HFFc6 (cell line): ENCODE measurements at places on chromosomes 6 and 20.
A peak's percentile ranks its signal among the peaks of the same experiment; 100 is the strongest.

GRCh38 chr20:49831770-49832631 is 19.4 kb downstream of the SLC9A8 start:
- DNase-seq: no peak

DNA sequence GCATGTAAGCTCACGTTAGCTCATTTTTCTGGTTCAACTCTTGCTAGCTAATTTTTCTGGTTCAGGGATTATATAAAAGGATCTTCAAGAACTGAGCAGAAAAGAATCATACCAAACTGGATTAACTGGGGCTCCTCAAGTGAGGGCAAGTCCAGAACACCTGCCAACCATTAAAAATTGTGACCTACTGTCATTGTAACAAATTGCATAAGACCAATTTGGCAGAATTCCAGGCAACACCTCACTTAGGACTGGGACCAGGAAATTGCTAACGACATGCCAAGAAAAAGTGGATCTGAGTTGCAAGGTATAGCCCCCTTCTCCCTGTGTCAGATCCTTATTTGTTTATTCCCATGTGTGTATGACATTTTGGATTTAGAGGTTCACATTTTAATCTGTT is 216.6 kb downstream of the HIVEP2 start:
- DNase-seq: no peak

DNA sequence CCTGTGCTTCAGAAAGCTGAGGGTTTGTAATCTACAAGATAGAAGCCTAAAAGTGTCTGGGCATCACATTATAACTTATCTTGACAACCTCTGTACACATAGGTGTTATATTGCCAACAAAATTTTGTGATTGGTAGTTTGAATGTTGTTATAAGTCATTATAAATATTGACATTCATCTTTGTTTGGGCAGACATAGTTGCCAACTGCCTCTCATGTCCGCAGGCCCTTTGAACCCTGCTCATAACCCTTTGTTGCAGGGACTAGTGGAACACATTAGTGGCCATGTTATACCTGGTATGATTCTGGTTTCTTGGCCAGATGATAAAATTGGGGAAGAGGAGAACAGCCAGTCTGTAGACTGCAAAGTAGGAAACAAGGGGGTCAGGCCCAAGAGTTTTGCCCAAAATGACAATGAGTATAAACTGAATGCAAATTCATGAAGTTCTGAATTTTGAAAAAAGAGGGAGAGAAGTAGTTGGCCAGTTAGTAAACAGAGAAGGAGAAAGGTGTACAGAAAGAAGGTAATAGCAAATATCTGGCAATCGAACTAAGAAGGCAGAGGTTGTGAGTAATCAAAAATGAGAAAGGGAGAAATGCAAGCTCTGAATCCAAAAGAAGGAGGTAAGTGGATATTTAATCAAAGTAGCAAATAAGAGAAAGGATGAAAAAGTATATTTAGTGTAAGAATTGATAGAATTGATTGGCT is 21.6 kb upstream of the LMBRD1 start:
- DNase-seq: no peak

DNA sequence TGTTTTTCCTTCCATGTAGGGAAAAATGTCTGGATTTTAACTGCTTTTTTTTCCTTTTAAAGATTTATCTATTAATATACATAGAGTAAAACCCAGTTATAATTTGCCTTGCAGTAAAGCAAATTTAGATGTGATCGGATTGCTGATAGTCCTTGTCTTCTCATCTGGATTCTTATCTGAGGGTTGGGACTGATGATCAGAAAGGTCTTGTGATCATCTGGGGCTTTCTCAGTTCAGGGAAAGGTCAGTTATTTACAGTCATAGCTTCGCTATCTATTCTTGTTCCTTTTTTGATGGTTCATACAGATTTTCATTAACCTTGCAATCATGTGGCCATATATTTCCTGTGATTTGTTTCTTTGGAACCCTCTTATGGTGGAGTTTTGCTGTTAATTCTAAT is 63.8 kb upstream of the CLDN20 start:
- DNase-seq: peak; percentile 12

DNA sequence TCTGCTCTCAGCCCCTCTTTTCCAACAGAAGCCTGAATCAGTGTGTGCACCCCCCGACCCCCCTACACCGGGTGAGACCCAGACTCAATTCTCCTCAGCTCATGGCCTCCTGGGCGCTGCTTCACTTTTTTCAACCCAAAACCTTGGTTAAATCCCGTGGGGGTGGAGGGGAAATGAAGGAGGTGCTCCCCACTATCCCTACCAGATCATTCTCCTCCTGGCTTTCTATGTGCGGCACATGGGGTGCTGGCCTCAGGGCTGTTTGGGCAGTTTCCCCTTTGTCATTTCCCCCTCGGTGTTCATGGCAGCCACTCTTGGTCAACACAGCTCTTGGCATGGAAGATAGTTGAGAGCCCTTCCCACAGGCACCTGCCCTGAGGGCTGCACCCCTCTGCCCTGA is 4.6 kb downstream of the CST4 start:
- DNase-seq: no peak

- no peak for DNase-seq
Observed at GRCh38 chr6:47440719-47441118, 36.9 kb upstream of the CD2AP start.

DNA sequence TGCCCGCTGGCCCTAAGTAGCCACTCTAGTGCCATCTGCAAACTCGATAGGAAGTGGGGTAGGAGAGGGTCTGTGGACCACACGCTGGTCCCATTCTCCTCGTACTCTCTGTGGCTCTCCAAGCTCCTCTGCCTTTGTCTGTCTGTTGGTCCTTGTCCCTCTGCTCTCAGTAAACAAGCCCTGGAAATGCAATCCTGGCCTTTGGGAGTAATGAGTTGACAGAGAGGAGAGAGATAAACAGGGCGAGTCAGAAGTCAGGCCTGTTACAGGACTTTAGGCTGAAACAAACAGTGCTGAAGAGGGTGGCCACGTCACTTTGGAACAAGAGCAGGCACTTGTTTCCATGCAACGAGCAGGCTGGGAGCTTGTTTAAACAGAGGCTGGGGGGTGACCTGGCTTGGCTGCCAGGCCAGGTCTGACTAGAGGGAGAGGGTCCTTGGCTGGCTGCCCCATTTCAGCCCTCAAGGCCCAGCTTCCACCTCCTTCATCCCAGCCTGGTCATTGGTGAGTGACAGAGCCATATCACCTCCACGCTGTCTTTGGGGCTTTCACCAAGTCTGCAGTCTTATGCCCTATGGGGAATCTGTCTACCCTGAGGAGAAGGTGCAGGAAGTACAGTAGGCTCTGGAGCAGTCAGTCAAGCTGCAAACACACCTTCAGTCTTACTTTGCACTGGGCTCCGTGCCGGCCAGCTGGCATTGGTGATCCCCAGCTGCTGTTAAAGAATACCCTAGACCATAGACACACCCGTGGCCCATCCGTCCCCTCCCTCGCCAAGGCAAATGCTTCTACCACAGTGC is 22.6 kb downstream of the FOXP4 start:
- peak; percentile 27 for DNase-seq

DNA sequence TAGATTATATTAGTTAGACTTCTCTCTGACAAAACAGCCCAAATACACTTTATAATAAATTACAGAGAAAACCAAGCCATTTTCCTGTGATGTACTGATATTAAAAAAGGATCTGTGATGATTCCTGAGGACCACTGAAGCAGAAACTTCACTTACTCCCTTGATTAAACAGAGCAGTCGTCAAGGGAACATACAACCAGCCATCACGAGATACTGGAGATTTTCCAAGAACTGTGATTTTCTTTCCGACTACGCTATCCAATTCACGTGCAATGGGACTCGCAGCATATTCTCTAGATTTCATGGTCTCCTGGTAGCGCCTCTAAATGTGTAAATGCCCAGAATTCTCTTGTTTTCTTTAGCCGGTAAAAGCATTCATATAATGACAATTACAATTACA is 377.4 kb downstream of the PHF3 start:
- no peak for DNase-seq

DNA sequence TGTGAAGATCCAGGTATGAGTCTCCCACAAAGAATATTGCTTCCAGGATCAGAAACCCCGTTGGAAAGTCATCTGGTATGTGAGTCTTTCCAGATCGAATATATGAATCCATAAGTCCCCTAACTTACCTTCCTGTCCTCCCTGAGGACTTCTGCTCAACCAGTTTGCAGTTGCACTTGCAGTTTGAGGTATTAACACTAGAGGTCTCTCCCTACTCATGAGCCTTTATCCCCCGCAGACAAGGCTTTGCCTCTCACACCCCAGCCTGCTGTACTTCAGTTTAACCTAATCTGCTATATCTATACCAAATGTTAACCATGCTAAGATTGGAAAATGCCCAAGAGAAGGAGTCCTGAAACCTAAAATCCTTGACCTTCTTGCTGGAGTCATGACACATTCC is 135.3 kb upstream of the DEFB112 start:
- DNase-seq: no peak

GRCh38 chr6:17933716-17934115 is 53.7 kb downstream of the KIF13A start:
- DNase-seq: no peak

- DNase-seq: no peak
Observed at GRCh38 chr6:139680819-139681218, 306.4 kb upstream of the CITED2 start.

DNA sequence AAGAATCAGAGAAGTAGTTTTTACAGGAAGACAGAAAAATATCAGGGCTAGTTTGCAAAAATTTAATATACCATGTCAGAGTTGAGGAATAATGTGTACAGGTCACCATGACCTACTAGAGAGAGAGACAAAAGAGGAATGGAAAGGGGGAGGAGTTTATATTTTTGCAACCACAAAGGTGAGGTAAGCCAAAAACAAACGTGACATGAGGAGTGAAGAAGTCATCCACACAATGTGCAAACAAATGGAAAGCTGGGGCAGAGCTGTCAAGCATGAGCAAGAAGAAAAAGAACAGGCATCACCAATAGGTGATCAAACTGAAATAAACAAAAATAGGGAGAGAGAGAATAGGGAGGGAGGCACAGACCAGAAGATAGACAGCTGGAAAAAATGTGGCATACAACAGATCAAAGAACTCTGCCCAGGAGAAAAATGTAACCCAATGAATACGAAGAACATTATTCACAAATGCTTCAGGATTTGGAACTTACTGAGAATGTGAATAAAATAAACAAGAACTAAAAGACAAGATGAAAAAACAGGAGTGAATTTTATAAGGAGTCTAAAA is 15.5 kb downstream of the RARS2 start:
- no peak for DNase-seq

GRCh38 chr20:58723628-58723984 is 31.0 kb downstream of the NPEPL1 start:
- no peak for DNase-seq

- peak; percentile 5 for DNase-seq
Observed at GRCh38 chr6:114084327-114084890, 113.5 kb upstream of the HDAC2 start.

DNA sequence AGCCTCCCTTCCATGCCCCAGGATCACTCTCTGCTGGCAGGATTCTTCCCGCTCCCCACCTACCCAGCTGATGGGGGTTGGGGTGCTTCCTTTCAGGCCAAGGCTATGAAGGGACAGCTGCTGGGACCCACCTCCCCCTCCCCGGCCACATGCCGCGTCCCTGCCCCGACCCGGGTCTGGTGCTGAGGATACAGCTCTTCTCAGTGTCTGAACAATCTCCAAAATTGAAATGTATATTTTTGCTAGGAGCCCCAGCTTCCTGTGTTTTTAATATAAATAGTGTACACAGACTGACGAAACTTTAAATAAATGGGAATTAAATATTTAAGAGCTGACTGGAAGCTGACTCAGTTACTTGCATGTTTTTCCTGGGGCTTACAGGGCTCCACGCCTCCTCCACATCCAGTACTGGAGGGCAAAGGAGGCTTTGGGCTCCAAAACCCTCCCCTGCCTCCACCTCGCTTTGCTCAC is 24.3 kb upstream of the FANCE start:
- peak; percentile 75 for DNase-seq

DNA sequence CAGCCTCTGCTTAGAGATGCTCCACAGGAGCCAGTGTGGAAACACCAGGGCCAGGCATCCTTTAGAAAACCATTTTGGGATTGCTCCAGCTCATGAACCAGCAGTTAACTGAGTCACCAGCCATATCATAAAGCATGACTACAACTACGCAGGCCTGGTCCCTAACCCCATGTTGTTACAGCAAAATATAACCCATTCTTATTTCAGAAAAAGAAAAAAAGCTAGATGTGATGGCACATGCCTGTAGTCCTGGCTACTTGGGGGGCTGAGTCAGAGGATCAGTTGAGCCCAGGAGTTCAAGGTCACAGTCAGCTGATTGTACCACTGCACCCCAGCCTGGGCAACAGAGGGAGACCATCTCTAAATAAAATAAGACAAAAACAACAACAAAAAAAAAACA is 36.8 kb downstream of the C6orf15 start:
- DNase-seq: peak; percentile 80

GRCh38 chr20:57445298-57445697 is 54.1 kb downstream of the RBM38 start:
- peak; percentile 64 for DNase-seq

DNA sequence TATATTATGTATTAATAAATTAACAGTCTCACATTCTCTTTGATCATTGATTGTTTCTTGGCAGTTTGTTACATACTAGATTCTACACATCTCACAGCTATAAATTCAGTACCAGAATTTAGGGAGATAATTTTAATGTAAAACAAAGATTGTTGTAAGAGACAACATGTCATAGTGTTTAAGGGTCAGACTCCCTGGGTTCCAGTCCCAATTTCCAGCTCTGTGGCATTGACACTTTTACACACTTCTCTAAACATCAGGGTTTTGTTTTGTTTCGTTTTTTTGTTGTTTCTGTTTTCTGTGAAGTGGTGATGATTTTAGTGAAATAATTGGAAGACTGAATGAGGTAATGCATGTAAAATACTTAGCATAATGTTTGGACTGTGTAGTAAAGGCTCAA is 19.9 kb downstream of the ADGRB3 start:
- DNase-seq: no peak

DNA sequence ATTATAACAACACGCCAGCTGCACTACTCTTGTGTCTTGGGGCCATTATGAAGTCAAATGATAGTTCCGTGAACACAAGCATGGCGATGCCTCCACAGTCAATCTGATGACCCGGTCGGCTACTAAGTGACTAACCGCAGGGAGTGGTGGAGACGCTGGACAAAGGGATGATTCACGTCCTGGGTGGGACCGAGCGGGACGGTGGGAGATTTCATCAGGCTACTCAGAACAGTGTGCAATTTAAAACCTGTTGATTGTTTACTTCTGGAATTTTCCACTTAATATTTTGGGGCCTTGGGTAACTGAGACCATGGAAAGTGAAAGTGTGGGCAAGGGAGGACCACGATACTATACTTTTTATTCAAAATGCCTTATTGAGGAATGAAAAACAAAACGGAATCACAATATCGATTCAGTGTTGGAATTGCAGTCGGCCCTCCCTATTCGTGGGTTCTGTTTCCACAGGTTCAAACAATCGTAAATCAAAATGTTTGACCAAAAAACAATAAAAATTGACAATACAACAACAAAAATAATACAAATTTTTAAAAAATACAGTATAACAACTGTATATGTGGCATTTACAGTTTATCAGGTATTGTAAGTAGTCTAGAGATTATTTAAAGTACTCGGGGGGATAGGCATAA is 66.5 kb downstream of the MYLK4 start:
- DNase-seq: no peak

DNA sequence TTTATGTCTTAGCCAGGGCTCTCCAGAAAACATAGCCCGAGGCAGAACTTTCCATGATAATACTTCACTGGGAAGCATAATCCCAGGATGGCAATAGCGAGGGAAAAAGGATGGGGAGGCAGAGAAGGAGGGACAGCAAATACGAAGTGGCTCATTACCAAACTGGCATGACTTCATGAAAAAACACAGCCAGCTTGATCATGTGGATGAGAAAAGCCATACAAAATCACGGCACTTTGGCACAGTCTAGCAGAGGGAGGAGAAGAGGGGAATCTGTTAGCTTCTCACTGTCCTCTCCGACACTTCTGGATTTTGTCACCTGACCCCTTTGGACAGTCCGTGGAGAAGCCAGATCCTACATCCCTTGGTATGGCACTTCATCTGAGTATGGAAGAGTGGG is 212.5 kb upstream of the GRIK2 start:
- no peak for DNase-seq
